GM23248 (cell line): ENCODE measurements at places on chromosomes 13 and 19. TPM values are rescaled to one million over a fixed set of nuclear protein-coding genes. Genes with fewer than 3 reads are reported as not detected.

AMER2 gene
- not detected in 2 replicates for total RNA-seq

SULT2B1 gene
- not detected in 2 replicates for total RNA-seq

RFX1 gene
- total RNA-seq: 1.9 and 2.5 TPM in 2 replicates

LEUTX gene
- total RNA-seq: not detected in 2 replicates

SERPINE3 gene
- not detected in 2 replicates for total RNA-seq

NLRP11 gene
- total RNA-seq: not detected in 2 replicates

PRR22 gene
- total RNA-seq: 0.25 TPM in 1 of 2 replicates, not detected in the other

CEACAM3 gene
- total RNA-seq: not detected in 2 replicates

VSIG10L gene
- total RNA-seq: 1.7 and 2.0 TPM in 2 replicates

HMGB1 gene
- total RNA-seq: 193 and 233 TPM in 2 replicates

ELAVL3 gene
- total RNA-seq: not detected in 2 replicates

ADGRL1 gene
- total RNA-seq: 3.0 and 3.8 TPM in 2 replicates

ADAT3 gene
- 0.22 and 3.2 TPM in 2 replicates for total RNA-seq

CRX gene
- not detected in 2 replicates for total RNA-seq

GPR18 gene
- not detected in 2 replicates for total RNA-seq

ZNF324 gene
- 16.3 and 19.1 TPM in 2 replicates for total RNA-seq

IQCN gene
- 0.11 and 0.25 TPM in 2 replicates for total RNA-seq

OR7D2 gene
- not detected in 2 replicates for total RNA-seq

CEACAM21 gene
- total RNA-seq: not detected in 2 replicates

ZNF761 gene
- 12.2 and 19.0 TPM in 2 replicates for total RNA-seq

PPFIA3 gene
- total RNA-seq: 0.63 and 2.4 TPM in 2 replicates

SLC27A1 gene
- 30.0 and 34.0 TPM in 2 replicates for total RNA-seq

PALM gene
- 2.5 and 2.7 TPM in 2 replicates for total RNA-seq

NLRP5 gene
- not detected in 2 replicates for total RNA-seq

CATSPERD gene
- total RNA-seq: 0.22 TPM in 1 of 2 replicates, not detected in the other

JAK3 gene
- 5.9 and 8.7 TPM in 2 replicates for total RNA-seq

NRTN gene
- total RNA-seq: not detected in 2 replicates

C13orf46 gene
- 6.6 TPM in 1 of 2 replicates, not detected in the other for total RNA-seq

BORA gene
- total RNA-seq: 4.9 and 7.2 TPM in 2 replicates

APOC4 gene
- not detected in 2 replicates for total RNA-seq
